ENCODE measurements at places on chromosomes 16 and 17.
A peak's percentile ranks its signal among the peaks of the same experiment; 100 is the strongest.

- no peak for DNase-seq
Observed at GRCh38 chr17:79188048-79188447, 113.4 kb downstream of the ENGASE start.

GRCh38 chr16:68289621-68290329 lies 21.0 kb downstream of the SLC7A6OS start:
- DNase-seq = peak; percentile 58

GRCh38 chr16:81264386-81264785 lies 25.9 kb downstream of the BCO1 start:
- no peak for DNase-seq

DNA sequence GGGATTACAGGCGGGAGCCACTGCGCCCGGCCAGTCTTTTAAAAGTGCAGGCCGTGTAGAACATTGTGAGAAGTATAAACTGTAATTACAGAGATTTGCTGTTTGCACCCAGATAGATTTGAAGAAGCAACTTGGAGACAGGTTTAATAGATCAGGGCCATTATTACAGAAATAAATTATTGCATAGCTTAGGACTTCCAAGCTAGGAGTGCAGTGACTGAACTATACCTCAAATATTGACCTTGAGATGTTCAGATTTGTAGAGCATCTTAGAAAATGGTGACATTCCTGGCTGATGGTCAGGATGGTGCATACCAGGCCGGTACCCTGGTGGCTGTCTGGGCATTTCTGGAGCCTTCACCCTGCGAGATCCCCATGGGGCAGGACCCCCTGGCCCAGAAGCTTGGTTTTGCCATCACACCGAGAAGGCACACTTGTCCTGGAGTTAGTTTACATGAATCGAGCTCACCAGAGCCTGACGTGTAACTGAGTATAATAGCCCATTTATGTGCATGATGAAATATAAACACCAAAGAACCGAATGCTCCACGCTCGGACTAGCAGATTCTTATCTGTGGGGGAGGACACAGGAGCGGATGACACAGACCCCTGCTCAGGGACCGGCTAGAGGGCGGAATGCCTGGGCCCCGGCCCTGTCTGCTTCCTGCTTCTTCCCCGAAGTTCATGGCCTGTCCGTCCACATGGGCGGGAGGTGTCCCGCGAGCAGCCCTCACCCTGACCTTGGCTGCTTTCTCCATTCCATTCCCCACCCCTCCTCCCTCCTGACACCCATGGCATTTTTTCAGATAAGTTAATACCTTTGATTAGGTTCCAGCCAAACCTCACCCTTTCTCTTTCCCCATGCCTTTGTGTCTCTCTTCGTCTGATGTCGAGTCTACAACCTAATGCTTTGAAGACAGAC lies 32.1 kb downstream of the CCDC40 start:
- DNase-seq = no peak

GRCh38 chr17:43935204-43935925 lies 6.9 kb downstream of the PPY start:
- DNase-seq = no peak

GRCh38 chr16:57061084-57061905 lies 31.1 kb upstream of the CPNE2 start:
- no peak for DNase-seq

- no peak for DNase-seq
Observed at GRCh38 chr16:84009282-84009681, 33.3 kb downstream of the SLC38A8 start.

DNA sequence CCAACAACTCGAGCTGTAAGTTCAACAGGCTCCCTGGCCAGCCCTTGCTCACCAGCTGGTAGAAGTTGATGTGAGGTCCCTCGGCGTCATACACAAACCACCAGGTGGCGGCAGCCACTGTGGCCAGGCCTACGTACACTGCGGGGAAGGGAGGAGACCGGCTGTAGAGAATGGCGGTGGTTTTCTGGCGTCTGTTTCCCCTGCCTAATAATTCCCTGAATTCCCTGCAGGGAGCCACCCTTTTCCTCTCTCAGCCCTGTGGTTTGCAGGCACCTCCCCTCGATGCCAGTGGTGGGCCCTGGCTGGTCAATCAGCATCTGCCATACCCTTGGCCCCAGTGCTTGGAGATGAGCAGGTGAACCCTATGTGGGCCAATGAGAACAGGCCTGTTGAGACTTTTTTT lies 18.9 kb upstream of the P2RX1 start:
- no peak for DNase-seq

DNA sequence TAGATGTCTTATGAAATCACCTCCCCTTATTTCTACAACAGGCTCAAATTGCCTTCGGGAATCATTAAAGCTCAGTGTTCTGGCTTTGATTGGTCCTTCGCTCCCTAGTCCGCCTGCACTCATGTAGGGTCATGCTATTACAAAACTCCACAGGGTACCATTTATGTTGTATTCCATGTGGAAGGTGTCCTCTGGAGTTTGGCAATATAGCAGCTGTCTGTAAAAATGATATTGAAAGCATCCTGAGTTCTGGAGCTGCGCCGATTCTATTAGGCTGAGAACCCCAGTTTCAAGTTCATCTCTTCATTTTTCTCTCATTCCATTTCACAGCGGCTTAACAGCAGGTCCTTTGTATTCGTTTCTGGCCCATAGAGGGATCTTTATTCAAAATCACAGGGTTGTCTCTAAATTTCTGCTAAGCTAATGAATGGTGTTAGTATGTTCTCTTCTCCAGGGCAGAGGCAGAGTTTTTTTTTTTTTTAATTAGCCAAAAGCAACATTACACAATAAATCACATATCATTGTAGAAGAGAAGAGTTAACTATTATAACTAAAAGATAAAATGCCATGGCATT lies 71.9 kb upstream of the TEKT1 start:
- no peak for DNase-seq

DNA sequence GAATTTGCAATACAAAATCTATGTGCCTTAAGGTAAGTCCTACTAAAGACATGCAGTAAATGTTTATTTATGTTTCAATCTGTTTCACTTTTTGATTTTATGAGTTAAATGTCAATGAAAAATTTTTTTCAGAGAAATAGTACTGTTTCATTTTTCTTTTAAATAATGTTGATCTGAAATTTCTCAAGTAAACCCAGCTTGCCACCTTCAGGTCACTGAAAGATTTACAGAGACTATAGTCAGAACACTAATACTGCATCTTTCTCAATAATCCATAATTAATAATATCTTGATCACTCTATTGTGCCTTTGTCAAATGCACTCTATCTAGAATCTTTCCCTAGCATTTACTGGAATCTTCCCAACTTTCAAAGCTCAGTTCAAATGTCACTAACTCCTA lies 6.5 kb upstream of the DHX40 start:
- no peak for DNase-seq

- no peak for DNase-seq
Observed at GRCh38 chr17:34354637-34355036, 1.6 kb upstream of the CCL13 start.

DNA sequence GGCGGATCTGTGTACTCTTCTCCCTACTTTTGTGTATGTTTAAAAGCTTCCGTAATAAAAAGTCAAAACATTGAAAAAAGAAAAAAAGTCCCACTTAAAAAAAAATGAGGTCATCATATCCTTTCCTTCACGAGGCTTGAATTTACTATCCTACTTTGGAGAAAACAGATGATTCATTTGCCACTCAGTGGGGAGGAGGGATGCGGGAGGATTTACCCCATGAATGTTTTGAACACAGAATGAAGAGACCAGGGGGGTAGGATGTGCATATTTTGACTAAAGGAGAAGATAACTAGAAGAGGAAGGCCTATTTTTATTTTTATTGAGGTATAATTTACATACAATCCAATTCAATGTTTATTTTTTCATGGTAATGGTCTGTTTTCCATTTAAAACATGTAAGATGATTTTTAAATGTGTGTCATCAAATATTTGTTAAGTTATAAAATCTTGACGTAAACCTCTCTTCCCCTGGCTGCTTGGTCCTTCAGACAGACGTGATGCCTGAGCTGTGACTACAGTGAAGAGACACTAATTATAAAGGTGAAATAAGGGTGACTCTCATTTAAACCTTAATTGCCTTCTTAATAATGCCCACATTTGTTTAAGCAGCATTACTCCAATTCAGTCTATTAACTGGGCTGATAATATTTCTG lies 135.4 kb upstream of the AXIN2 start:
- DNase-seq = no peak

GRCh38 chr17:866568-867103 lies 84.5 kb downstream of the MRM3 start:
- DNase-seq = no peak

GRCh38 chr16:11318817-11319216 lies 26.4 kb upstream of the RMI2 start:
- DNase-seq = no peak

GRCh38 chr16:22092143-22092933 lies at the start of gene VWA3A:
VWA3A (plus strand) TSS chr16:22092541; CDS start chr16:22092638, 97 bp downstream.
- no peak for DNase-seq

DNA sequence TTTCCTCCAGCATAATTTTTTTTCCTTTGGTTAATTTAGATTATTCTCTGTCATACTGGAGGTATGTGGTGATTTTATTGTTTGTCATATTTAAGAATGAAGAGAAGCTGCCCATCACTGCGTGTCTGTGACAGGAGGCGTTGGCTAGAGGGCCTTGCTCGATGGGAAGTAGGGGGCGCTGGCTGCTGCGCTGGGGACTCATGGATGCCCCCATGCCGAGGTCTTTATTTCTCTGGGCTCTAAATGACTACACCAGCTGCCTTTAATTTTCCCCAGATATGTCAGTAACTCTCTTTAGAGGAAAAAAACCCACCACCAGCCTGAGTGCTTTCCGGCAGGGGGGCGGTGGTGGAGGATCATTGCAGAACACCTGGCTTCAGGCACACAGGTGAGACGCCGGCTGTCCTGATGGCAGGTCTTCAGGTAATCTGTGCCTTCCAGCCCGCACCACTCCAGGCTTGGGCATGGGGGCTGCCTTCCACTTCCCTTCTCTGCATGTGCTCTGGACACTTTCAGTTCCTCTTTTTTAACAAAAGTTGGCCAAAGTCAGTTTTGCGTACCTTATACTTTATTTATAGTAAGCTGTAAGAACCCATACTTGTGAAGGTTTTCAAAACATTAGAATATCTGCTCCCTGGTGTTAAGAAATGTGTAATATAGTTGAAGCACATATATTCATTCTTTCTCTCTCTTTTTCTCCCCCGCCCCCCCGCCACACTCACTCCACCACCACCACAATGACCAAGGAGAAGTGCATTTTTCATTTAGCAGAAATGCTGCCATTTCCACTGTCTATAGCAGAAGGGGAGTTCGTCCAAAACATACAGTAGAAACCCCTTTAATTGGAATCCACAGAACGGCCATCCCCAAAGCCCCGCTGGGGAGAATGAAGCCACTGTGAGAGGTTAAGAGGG lies 192.7 kb downstream of the RPTOR start:
- DNase-seq = peak; percentile 53

- no peak for DNase-seq
Observed at GRCh38 chr17:69228576-69228975, at the start of gene ABCA10. ABCA10 (minus strand) TSS chr17:69228824; CDS start chr17:69225358, 3,466 bp downstream.

- DNase-seq = no peak
Observed at GRCh38 chr17:77496401-77496801, 355.6 kb downstream of the SEC14L1 start.

- DNase-seq = no peak
Observed at GRCh38 chr17:47866941-47867340, 16.0 kb upstream of the SP6 start.

DNA sequence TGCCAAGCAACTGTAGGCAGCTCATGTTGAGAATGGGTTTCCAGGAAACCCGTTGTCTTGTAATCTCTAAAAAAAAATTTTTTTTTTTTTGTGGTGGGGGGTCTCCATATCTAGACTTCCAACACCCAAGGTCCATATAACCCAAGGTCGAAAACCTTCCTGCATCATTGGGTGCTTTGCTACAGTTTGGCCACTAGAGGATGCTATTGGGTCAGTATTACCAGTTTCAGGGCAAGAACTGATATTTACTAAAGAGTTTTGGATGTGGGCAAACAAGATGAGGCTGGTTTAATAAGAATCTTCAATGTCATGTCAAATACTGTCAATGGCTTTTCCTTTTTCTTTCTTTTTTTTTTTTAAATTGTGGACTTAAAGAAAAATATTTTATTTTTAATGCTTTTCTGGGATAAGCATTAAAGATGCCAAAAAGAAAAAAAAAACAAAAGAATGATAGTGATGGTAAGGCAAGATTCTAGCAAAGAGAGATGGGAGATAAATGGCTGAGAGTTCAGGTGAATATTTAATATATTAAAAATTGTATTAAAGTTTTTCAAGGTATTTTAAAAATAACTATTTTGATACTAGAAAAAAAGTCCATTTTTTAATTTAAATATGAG lies 62.2 kb downstream of the DHRS7C start:
- no peak for DNase-seq

GRCh38 chr17:57315061-57316015 lies 59.0 kb downstream of the MSI2 start:
- no peak for DNase-seq

All from HL-60 (cell line).